AG09319 (cell line): ENCODE measurements at places on chromosomes 1 and 21.

GRCh38 chr1:46333300-46334029 lies 7.1 kb upstream of the NSUN4 start:
- no peak for DNase-seq

DNA sequence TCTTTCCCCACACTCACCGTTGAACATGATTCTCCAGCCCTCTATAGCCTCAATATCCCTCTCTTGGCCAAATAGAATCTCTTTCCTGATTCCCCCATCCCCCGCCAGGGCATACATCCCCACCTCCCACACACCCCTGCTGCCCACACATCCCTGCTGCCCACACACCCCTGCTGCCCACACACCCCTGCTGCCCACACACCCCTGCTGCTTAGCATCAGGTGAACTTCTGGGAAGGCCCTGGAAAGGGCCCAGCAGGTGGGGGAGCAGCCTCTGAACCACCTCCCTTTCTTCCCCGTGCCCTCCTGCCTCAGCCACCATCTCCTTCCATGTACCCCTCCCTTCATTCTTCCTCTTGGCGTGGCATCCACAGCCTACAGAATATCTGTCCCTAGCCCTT lies 15.9 kb upstream of the IFNLR1 start:
- DNase-seq = no peak

- DNase-seq = no peak
Observed at GRCh38 chr1:241560146-241560848, 28.1 kb downstream of the KMO start.

DNA sequence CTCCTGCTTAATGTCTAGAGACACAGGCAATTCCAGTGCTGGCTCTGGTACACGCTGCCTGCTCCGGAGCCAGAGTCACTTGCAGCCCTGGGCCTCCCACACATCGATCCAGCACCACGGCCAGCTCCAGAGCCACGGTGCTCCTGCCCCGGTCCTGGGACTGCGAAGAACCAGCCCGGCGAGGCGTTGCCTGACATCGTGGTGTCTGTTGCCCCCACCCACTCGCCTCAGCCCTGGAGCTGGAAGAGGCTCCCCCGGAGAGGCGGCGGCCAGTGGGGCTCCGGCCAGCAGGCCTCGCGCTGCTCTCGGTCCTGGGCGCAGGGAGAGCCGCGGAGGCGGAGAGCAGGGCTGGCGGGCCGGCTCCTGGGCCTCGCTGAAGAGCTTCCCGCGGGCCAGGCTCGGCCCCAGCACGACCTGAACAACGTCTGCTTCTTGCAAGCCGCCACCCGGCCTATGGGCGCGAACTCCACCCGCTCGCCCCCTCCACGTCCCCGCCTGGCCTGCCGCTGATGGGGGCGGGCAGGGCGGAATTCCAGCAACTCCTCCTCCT lies 364.8 kb downstream of the CEP170 start:
- DNase-seq = no peak

DNA sequence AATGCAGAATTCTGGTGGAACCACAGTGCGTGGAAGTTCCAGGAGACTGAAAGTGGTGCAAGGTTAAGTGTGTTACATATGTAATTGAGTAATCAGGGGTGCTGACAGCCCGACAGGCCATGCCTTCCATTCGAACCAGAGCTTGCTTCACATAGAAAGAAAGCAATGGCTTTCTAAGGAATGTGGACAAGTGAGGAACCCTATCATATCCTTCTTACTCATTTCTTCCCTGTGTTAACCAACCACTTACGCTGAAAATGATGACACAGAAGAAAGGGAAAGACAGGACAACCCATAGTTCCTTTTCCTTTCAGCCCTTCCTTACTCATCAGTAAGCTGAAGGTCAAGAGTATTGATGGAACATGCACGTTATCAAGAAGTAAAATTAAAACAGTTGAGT lies 48.1 kb upstream of the KCNA3 start:
- DNase-seq = no peak

DNA sequence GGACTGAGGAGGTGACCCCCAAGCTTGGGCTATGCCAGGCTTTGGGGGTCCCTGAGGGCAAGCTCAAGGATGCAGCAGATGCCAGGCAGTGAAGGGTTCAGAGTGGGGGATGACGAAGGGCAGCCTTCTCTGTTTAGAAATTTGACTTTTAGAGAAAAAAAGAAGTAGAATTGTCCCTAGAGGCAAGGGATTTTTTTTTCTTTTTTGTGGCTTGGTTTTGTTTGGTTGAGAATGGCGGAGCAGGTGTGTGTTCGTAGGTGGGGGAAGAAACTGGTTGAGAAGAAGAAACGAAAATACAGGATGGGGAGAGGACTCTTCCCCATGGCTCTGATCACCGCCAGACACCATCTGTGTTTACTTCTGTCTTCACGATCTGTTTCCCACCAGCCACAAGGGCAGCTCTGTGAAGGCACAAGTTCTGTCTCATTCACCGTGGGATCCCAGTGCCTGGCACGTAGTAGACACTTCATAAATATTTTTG lies 8.2 kb downstream of the PLA2G5 start:
- DNase-seq = no peak

DNA sequence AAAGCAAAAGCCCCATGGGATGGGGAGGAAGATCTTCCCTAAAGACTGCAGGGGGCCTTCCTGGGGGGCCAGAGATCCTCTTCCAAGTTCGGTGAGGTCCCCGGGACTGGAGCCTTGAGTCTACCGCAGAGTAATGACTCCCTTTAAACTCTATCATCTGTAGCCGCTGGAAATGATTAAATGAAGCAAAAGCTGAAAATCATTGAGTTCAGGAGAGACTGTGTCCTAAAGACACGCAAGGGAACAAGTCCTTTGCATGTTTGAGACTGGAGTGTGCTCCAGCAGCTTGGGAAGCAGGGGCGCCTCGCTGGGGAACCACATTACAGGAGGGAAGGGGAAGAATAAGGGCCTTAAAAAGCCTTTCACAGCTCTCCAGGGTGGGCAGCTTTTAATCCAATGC lies 70.2 kb downstream of the WDR4 start:
- DNase-seq = no peak

GRCh38 chr1:54239631-54240031 lies 39.7 kb downstream of the MRPL37 start:
- DNase-seq = no peak

DNA sequence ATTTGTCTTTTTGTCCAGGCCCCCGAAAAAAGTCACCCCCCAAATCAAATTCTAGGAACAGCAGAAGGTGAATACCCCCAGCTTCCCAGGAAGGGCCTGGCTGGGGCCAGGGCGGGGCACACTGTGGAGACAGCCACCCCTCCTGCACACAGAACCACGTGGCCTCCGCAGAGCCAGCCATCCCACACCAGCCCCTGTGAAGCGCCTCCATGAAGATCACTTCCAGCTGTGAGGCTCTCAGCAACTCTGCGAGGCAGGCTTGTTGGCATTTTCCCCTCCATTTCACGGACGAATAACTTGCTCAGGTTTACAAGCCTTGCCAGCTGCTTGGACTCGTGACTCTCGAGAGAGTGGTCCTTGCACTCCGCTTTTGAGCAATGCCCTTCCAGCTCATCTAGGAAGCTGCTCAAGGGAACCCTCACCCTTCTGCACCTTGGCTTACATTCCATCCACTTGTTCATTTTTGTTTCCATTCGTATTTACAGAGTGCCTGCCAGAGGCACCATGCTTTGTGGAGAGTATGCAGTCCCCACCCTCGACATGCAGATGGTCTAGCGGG lies 48.2 kb downstream of the SYT6 start:
- no peak for DNase-seq

DNA sequence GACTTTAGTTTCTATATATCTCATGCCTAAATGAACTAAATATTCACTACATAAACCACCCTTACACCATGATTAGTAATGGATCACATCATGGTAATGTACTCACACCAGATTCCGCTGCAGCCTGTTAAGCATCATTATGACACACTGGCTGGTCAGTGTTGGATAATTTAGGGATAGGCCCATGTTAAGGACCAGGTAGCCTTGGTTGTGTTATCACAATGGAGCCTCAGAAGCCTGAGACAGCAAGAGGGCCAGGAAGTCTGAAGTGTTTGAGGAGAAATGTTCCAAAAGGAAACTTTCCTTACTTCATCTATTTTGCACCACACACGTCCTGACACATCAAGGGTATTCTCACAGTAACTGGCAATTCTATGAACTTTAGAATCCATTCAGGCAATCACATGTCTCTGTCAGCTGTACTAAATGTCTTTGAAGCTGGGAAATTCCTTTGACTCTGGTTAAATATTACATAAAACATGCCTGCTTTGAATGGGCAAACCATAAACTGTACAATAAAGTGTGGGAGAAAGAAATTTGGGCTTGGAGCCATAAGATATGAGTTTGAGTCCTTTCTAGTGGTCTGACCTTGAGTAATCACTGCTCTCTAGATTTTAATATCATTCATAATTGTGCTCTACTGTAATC lies 105.3 kb upstream of the DPT start:
- no peak for DNase-seq

DNA sequence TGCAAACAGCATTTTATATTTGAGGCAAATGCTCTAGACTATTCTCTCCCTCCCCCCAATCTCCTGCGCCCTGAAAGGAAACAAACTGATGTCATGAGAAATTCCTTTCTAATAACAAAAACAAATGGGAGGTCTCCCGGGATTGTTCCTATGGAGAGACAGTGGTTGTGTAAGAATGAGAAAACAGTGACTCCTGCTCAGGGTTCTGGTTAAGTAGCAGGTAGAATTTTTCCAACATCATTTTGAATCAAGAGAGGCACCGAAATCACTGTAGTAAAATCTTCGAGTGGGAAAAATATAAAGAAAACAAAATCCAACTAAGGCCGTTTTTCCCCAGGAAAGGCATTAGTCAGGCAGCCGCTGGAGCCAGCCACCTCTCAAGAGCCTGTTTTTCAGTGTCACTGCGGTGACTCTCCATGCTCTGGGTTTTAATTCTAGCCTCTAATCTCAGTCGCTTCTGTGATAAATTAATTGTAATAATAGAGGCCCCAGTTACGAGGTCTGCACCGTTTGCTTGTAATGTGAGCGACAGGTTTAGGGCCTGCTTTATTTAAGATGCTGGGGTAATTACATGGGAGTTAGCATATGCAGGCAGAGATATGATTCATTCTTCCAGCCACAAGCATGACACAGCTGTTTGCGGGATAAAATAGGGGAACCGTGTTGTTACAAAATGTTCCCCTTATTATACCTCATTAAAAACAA lies 80.3 kb downstream of the RNF220 start:
- DNase-seq = peak; percentile 30

GRCh38 chr21:22791986-22792560 lies 1793.9 kb downstream of the NCAM2 start:
- DNase-seq = peak; percentile 2

DNA sequence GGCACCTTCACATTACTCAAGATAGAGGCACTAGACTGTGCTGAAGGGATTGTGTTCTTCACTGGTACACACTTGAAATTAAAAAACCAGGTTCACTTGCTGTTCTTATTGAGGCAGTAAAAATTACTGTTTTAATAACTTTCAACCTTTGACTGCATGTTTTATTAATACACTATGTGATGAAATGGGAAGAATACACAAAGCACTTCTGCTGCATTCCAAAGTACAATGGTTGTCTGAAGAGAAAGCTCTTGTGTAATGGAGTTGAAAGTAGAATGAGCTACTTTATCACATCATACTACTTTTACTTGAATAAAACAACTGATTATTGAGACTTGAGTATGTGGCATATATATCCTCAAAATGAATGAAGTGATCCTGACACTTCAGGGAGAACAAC lies 49.7 kb downstream of the LRRC8C start:
- no peak for DNase-seq

DNA sequence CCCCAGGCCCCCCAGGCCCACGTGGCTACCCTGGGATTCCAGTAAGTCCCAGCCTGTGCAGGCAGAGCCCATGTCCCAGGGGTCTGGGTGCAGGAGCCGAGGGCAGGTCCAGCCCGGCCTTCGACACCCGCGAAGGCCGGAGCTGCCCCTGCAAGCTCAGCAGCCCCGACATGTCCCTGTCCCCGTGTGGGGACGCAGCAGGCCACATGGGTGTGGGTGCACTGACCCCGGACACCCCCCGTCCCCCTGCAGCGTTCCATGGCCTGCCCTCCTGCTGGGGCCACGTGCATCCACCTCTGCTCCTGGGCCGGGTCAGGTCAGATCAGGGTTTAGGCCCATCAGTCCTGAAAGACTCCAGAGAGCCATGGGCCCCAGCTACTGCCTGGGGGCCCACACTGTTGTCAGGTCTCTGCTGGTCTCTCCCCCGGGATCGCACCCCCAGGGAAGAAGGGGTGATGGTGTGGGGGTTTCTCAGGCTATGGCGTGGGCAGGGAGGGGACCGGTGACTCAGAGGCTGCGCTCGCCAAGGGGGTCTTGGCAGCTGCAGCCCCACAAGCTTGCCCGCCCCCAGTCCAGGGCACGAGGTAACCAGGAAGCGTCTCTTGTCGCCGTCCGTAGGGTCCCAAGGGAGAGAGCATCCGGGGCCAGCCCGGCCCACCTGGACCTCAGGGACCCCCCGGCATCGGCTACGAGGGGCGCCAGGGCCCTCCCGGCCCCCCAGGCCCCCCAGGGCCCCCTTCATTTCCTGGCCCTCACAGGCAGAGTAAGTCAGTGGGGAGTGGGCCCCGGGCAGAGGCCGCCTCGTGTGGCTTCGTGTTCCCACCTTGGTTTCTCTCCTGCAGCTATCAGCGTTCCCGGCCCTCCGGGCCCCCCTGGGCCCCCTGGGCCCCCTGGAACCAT lies 37.5 kb downstream of the SLC19A1 start:
- DNase-seq = no peak

DNA sequence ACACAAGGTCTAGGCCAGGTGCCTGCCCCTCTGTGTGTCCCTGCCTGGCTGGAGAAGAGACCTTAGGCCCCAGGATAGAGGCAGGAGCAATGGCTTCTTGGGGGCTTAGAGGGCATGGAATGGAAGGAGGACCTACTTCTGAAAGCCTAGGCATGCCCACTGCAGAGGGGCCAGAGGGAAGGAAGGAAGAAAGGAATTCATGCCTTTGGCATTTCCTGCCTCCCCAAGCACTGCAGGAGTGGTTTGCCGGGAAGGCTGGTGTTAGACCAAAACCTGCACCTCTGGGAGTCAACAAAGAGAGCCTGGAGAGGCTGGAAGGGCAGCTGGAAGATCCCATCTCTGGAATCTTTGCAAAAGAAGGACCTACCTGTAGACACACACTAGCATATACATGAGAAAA lies 50.7 kb upstream of the KCNE2 start:
- no peak for DNase-seq

- DNase-seq = peak; percentile 80
Observed at GRCh38 chr1:221439747-221440501, 302.0 kb downstream of the DUSP10 start.

DNA sequence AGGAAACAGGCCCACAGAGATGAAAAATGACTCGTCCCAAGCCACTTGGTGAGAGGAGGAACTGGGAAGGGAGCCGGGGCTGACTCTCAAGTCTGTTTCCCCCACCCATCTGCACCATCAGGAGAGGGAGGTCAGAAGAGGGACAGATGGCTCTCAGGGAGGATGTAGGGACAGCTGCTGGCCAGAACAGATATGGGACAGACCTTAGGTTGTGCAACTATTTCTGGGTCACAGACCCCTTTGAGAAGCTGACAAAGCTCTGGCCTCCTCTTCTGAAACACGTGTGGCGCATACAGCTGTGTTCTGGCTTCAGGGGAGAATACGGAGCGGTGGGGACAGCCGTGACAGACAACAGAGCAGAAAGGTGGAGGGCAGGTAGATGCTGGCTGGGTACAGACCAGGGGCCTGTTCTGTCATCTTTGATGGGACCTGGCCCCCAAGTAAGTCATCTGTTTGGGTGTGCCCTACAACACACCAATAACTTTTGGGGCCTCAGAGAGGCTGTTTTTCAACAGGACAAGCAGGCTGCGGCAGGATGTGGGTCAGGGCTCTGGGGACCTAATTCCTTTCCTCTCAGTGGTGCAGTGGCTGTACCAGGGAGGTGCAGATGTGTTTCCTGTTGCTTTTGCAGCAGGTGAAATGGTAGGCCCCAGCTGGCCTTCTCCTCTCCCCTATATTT lies 7.3 kb downstream of the SH3BGRL3 start:
- no peak for DNase-seq
